ENCODE measurements at places on chromosomes 1 and 21.
A peak's percentile ranks its signal among the peaks of the same experiment; 100 is the strongest.

DNA sequence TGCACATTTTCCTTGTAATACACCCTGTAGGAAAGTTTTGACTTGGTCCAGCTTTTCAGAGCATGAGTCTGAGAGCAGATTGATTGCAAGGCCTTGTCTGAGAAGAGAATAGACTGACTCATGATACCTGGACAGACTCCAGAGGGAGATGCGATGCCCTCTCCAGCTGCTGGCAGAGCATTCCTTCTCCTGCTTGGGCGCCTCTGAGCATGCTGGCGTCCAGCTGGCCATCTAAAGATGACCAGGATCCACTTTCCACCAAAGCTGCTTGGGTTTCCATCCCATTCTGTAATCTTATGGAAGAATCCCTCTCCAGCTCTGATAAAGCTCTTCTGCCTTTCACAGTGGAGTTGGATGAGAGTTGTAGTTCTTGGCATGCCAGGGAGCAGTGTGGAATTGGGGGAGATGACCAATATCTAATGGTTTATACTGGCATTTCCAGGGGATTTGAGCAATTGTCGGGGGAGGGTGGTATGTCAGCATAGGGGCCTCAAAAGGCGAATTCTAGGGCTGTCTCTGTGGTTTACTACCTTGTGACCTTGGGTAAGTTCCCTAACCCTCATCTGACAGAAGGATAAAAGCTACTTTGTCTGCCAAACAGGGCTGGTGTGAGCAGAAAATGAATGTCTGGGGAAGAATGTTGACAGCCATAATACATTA lies 19.5 kb downstream of the SZRD1 start:
- DNase-seq, result no peak

DNA sequence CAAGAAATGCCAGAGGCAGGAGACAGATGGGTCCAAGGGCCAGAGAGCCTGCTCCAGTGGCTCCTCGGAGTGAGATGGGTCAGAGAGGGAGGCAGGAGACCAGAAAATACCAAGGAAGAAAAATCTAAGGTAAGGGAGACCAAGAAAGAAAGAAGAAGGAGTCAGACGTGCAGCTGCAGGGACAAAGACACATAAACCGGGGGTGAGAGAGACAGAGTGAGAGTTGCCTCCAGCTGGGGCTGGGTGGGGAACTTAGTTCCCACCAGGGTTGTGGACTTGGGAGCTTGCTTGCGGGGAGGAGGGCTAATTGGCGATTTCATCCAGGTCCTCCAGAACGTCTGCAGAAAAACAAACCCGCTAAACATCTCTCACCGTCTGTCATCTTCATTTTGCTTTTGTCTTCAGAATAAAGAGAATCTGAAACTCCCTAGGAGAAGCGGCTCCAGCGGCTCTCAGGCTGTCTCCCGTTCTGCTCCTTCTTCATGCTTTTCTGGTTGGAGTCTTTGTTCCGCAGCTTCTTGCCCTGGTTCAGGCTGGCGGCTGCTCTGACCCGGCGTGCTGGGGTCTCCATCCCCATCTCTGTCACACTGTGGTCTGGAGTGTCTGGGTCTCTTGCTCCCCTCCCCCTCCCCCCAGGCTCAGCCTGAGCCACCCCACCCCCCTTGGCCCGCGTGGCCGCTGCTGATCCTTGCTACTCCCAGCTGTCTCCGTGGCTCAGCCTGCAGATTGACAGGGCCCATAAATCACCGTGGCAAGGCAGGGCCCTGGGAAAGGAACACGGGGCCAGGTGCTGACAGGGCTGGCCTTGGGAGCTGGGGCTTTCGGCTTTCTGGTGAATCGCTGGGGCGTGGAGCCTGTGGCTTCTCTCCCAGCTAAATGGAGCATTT lies 66.6 kb downstream of the UBIAD1 start:
- DNase-seq, result no peak

- no peak for DNase-seq
Measured at GRCh38 chr1:236639686-236640085, 35.4 kb upstream of the HEATR1 start.

GRCh38 chr1:75731881-75732280 lies 7.4 kb downstream of the ACADM start:
- DNase-seq, result no peak

- no peak for DNase-seq
Measured at GRCh38 chr1:51669816-51670215, 52.9 kb downstream of the OSBPL9 start.

GRCh38 chr1:97538113-97538512 lies 382.7 kb downstream of the DPYD start:
- DNase-seq, result no peak

GRCh38 chr1:154871374-154871773 lies 1.3 kb upstream of the KCNN3 start:
- DNase-seq, result no peak

GRCh38 chr21:39911286-39912199 lies 44.3 kb downstream of the PCP4 start:
- no peak for DNase-seq

DNA sequence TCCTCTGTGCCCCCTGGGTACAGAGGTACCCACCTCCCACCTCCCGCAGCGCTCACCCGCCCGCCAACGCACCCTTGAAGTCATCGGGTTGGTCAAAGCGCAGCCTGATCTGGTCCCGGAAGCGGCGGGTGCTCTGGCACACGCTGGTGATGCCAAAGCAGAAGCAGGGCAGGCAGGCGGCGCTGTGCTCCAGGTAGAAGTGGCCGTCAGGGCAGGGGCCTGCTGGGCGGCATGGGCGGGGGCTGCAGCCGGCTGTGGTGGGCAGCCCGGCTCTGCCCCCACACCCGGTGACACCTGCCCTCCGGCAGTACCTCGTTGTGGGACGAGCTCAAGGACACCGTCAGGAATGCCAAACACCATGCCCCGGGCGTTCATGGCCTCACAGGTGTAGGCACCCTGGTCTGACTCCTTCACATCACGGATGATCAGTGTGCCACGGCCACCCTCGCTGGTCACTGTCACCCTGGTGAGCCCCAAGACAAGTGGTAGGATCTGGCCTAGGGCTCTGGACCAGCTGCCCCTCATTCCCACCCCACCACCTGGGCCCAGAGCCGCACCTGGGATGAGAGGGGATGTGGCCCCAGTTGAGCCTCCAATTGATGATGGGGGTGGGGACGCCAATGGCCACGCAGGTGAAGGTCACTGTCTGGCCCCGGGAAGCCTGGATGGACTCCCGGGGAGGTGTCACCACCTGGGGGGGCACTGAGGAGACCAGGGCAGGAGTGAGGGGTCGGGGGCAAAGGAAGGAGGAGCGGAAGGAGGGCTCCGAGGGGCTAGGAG lies 52.5 kb downstream of the HSPG2 start:
- no peak for DNase-seq

- peak; percentile 30 for DNase-seq
Measured at GRCh38 chr1:182054698-182055326, 6.7 kb downstream of the ZNF648 start.

- DNase-seq, result no peak
Measured at GRCh38 chr1:165486663-165487062, 41.7 kb upstream of the RXRG start.

- DNase-seq, result no peak
Measured at GRCh38 chr1:37958690-37959089, 11.8 kb upstream of the INPP5B start.

DNA sequence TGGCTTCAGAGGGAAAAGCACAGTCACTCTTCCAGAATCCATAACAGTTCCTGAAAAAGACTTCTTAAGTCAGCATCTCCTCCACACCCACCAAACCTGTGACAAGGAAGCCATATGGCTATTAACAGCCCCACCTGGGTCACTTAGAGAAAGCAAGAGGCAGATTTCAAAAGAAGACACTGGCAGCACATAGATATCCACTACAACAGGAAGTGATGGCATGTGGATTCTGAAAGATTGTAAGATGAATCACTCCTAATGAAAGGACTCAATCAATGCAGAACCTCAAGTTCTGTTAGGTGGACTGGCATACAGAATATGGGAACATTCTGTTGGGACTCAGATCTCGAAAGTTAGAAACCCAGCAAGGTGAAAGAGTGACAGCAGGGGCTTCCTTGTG lies 365.9 kb downstream of the TGFB2 start:
- DNase-seq, result no peak

DNA sequence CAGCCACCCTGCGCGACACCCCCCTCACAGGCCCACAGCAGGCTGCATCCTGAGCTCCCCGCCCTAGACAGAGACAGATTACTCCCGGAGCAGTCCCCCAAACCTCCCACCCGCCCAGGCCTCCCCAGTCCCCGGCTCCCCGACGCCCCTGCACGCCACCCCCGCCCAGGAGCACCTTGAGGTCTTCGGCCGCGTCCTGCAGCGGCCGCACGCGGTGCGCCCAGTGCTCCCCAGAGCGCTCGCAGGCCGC lies 731 bp downstream of the TRIM11 start:
- no peak for DNase-seq

All from stimulated activated CD8-positive, alpha-beta memory T cell treated with anti-CD3 and anti-CD28 coated beads, Interleukin-2, amount 100 ng/mL, for 1 hour (primary cell).